ENCODE measurements at places on chromosomes 7 and 10.

DNA sequence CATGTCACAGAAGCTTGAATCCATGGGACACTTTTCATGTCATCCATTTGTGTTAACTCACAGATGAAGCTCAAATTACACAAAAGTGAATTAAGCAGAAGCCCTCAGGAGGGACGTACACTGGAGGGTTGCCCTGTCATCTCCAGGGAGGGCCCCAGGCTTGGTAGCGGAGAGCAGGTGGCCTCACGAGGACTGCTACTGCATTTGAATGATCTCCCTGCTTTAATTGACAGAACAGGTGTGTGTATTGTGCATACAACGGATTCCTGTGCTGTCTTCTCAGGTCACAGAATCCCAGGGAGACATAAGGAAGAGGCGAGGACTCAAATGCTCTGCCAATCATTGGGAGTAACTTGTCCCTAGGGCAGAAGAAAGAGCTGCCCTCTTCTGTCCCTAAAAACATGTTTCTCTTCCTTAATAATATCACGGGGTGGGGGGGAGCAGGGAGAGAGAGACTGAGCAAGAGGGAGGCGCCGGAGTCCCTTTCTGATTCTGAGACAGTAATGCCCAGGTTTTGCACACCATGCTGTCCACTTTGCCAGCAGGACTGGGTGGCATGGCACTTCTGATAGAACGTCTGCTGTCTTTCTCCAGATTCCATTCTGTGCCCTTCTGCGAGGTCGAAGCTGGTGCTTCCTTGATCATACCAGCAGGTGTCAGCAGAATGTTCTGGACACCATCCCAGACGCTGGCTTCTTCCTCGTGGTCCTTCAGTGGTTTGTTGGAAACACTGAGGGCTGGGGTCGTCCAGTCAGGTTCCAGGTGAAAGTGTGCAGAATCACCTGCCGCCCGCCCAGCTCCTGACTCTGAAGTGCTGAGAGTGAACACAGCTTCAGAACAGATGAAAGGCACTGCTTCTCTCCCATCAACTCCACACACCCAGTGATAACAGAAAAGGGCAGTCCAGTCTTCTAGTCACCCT, 26.2 kb upstream of the RASGEF1A start:
- peak; percentile 65 for DNase-seq

- peak; percentile 58 for DNase-seq
Measured at GRCh38 chr10:69845574-69846292, 44.0 kb downstream of the COL13A1 start.

DNA sequence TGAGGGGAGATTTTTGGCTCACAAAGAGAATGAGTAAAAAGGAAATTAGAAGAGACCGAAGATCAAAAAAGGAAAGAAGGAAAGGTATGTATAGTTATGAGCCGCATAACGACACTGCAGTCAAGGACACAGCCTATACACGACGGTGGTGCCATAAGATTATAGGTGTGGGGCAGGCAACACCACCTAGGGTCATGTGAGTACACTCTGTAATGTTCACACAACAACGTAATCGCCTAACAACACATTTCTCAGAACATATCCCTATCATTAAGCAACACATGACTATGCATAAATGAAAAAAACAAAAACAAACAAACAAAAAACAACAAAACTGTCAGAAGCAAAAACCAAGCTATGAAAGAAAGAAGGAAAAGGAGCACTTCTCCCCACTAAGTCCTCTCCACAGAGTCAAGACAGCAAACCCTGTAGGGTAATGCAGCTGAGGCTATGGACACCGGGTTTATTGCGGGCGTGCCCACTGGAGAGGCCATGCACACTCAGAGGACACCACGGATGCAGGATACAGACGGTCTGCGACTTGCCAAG, 45.1 kb downstream of the PIP4K2A start:
- no peak for DNase-seq

DNA sequence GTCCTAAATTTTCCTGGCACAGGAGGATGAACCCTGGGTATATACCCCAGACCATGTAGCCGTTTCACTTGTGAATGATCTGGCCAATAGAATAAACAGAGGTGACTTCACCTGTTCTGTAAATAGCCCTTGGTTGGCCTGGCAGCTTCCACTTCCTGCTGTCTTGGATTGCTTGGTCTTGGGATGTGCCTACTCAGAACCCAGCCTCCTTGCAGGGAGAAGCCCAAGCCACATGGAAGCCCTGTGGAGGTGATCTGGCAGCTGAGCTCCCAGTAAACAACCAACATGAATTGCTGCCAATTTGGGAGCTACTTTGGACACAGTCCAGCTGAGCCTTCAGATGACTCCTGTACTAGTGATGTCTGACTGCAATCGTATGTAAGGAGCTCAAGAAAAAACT, 4.8 kb upstream of the RAPGEF5 start:
- DNase-seq, result peak; percentile 78

DNA sequence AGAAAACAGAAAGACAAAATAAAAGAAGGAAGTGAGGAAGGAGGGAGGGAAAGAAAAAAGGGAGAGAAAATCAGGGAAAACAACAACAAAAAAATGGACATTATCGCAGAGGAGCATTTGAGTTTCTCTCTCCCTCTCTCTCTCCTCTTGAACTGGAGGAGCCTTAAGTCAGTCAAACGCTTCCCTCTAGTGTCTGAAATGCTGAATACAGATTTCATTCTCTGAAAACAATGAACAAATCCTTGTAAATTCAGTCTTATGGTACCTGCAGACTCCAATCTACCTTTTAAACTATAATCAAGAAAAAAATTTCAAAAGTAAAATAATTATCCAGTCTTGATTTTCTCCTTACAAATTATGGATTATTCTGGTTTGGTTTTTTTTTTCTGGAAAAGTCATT, 89.2 kb upstream of the PFKP start:
- DNase-seq, result peak; percentile 58

- no peak for DNase-seq
Measured at GRCh38 chr10:66321723-66322665, 603.8 kb upstream of the LRRTM3 start.

- DNase-seq, result no peak
Measured at GRCh38 chr7:141679014-141679413, 23.0 kb downstream of the DENND11 start.

- no peak for DNase-seq
Measured at GRCh38 chr10:18332048-18332447, 191.8 kb downstream of the CACNB2 start.

- no peak for DNase-seq
Measured at GRCh38 chr7:91235211-91235832, 28.9 kb upstream of the FZD1 start.

DNA sequence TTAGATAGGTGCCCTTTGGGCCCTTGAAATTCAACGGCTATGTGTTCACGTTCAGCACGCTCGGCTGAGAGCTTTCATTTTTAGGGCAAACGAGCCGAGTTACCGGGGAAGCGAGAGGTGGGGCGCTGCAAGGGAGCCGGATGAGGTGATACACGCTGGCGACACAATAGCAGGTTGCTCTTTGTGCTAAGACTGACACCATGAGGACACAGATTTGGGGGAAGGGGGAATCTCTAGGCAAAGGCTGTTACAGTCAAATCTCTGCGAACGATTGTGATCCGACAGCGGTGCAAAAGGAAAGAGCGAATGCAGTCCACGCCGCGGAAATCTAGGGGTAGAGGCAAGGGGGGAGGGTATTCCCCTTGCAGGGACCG, 667 bp downstream of the KLLN start:
- no peak for DNase-seq

DNA sequence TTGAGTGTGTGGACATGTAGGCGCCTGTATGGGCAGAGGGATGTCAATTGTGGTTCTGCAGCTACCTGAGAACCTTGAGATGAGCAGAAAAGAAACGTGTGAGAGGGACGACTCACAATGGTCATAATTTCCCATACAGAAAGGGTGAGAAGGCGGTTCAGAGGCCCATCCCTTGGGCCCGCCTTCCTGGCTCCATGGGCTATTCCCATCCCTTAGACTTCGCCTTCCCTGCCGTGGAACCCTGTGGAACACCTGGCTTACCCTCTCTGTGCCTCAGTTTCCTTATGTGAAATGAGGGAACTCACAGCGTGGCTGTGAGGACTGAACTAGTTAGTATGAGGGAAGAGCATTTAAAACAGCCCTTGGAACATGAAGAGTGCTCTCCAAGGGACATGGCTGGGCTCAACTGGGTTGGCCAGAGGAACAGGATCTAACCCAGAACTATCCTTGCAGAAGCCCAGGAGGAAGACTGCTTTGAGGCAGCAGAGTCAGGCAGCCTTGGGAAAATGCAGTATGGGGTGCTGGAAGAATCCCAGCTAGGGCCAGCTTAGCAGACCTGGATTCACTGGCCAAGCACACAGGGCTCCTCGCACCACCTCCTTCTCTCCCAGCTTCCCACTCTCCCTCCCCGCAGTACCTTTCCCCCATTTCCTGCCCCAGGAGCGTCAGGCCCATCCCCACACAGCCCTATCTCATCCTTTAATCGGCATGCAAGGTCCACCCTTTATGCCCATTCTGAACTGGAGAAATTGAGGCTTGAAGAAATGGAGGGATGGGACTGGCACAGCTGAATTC, 11.1 kb upstream of the ZMIZ1 start:
- no peak for DNase-seq

DNA sequence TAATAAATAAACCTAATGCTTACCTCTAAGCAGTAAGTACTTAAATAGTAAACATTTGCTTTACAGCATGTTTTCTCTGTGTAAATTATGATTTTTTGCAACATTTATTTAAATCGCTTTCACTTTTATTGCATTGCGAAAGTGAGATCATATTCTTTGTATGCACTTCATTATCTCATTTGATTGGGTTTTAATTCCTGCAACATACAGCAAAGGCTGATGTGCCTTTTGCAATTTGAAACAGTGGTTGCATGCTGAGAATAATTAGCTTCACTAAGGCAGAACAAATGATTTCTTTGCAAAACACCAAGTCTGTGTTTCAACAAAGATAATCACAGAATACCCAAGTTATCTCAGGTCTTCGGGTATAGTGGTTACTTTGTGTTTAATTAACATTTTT, 16.3 kb upstream of the THSD7A start:
- no peak for DNase-seq

- no peak for DNase-seq
Measured at GRCh38 chr7:129832701-129833227, 120.0 kb downstream of the UBE2H start.

- no peak for DNase-seq
Measured at GRCh38 chr10:31721096-31721495, 207.5 kb downstream of the ARHGAP12 start.

DNA sequence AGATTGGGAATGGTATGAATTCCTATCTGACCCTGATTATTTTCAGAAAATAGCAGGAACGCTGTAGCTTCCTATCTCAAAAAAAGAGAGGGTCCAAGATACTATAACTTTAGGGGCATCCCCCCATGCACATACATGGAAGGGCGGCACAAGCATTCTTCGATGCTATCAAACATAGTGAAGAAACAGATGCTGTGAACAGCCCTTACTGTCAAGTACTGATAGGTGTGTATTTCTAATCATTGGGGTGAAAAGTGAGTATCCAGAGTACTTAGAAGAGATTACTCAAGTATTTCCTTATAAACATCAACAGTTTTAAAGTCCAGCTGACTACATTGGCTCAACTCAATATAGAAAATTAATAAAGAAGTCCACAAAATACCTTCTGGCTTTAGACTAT, 17.0 kb upstream of the NUP42 start:
- no peak for DNase-seq

GRCh38 chr10:126439942-126440341, 51.7 kb upstream of the ADAM12 start:
- no peak for DNase-seq

- DNase-seq, result no peak
Measured at GRCh38 chr10:119742947-119743648, 17.2 kb downstream of the INPP5F start.

DNA sequence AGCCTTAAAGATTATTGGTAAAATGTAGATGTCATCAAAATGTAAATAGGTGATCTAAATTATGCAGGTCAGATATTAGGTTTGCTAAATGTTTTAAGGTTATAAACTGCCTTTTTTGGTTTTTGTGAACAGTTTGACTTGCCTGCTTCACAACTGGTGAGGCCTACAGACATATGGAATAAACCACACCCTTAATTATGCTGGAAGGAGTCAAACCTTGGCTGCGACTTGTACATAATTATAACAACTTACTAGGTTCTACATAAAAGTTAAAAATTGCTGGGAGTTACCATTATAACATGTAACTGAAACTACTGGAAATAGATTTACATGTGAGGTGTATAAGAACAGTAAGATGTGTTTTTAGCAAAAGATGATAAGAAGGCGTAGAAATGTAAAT, 31.5 kb upstream of the OPTN start:
- DNase-seq, result no peak

- DNase-seq, result no peak
Measured at GRCh38 chr7:69640216-69640615, 41.9 kb downstream of the AUTS2 start.

- no peak for DNase-seq
Measured at GRCh38 chr7:27684491-27684890, 21.8 kb upstream of the HIBADH start.

DNA sequence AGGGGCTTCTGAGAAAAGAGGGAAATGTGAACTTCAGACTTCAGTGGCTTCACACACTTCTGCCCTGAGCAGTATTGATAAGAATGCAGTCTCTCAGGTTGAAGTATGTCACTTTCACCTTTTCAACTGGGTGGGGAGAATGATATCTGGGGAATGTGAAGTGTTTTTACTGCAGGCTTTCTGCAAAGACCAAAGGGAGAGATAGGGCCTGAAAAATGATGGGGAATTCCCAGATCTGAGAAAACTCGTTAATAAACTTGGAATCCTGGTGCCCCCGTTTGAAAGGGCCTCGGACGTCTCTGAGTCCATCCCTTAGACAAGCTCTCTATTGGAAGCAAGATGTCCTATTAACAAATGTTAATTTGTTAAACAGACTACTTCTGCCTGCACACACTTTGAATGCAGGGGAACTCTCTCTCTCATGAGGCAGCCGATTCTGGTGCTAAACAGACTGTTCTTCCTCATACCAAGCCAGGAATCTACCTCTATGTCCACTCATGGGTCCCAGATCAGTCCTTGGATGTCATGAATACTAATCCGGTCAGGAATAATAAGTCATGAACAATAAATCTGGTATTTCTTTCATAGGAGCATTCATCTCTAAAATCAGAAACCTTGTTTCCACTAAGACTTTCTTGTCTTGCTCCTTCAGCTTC, 193.6 kb downstream of the JCAD start:
- DNase-seq, result no peak

GRCh38 chr7:105003275-105003674, 10.7 kb upstream of the KMT2E start:
- DNase-seq, result no peak

- no peak for DNase-seq
Measured at GRCh38 chr7:13856012-13856411, 133.5 kb downstream of the ETV1 start.

- DNase-seq, result no peak
Measured at GRCh38 chr10:60212195-60212594, 177.5 kb downstream of the ANK3 start.

DNA sequence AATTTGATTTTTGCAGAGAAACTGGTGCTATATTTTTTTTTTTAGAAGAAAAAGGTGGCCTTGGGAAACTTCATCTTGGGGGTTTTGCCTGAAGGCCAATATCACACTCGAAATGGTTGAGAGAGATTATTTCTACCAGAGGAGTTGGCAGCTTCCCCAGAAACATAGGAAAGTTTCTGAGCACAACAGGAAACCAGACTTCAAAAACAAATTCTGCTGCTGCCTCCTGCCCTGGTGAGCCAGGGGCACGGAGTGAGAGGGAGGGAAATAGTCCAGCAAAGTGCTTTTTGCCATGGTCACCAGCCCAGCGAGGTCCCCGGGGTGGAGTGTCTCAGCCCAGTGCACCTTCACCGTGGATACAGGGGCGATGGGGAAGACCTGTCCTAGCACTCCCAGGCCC, 61.1 kb downstream of the FOXI2 start:
- no peak for DNase-seq

Measured in cerebellum (tissue), 4 donors.